ENCODE measurements at places on chromosomes 7 and 10.

DNA sequence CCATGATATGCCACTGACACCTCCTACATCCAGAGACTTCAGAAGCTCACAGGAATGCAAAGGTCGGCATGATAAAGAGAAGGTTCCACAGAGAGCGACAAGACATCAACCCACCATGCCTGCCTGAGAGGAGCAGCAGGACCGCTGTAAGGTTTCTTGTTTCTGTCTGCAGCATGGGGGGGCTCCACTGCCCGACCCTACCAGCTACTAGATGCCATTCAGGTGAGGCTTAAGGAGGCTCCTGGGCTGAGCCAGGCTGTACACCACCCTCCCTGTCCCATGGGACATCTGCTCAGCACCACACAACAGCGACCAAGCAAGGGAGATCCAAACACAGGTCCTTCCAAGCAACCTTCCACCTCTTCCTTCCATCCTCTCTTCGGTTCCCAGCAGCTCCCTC lies 234.6 kb downstream of the TNS3 start:
- no peak for DNase-seq

GRCh38 chr10:90276894-90277475 lies 575.6 kb downstream of the KIF20B start:
- DNase-seq, result no peak

DNA sequence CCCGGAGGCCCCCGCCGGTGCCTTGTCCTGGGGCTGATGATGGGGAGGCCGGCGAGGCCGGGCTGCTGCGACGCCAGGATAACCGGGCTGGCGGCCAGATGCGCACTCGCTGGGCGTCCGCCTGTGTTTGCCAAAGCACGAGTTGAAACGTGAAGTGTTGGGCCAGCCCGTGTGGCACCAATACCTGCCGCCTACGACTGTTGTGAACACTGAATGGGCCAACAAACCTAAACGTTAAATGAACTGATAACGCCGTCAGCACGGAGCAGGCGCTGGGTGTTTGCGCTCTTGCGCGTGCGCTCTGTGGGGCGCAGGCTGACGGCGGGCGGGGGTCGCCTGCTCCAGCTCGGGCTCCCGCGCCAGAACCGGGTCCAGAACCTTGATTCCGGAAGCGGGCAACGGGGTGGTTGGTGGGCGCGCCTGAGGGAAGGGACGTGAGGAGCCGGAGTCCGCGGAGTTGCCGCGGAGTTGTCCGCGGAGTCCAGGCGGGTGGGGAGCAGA lies 658 bp downstream of the CYP2E1 start:
- DNase-seq, result peak; percentile 5

- DNase-seq, result no peak
Measured at GRCh38 chr10:26438534-26439341, 597 bp downstream of the APBB1IP start.

- DNase-seq, result peak; percentile 39
Measured at GRCh38 chr7:73565675-73566340, 8.3 kb upstream of the BCL7B start.

- no peak for DNase-seq
Measured at GRCh38 chr10:87538092-87539015, 33.7 kb downstream of the MINPP1 start.

DNA sequence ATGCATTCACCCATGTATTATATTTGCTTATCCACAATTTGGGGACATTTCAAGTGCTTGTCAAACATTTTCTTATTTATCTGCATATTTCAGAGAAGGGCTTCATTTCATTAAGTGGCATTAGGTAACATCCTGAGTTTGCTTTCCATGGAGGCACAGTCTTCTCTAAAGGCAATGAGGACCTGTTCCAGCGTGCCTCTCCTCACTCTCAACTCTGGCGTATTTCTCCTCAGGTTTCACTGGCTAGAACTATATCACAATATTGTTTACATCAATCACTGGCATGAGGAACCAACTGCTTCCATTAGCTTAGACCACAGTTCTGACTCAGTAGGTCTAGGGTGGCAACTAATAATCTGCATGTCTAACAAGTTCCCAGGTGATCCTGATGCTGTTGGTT lies 177.2 kb downstream of the TAX1BP1 start:
- peak; percentile 98 for DNase-seq

- peak; percentile 2 for DNase-seq
Measured at GRCh38 chr7:32062150-32062549, 8.1 kb downstream of the PDE1C start.
